ENCODE measurements at places on chromosomes 7 and 10. TPM values are rescaled to one million over a fixed set of nuclear protein-coding genes. Genes with fewer than 3 reads are reported as not detected.

- DNase-seq, result no peak
Observed at GRCh38 chr10:101467286-101467770, 113.4 kb downstream of the BTRC start.

DNA sequence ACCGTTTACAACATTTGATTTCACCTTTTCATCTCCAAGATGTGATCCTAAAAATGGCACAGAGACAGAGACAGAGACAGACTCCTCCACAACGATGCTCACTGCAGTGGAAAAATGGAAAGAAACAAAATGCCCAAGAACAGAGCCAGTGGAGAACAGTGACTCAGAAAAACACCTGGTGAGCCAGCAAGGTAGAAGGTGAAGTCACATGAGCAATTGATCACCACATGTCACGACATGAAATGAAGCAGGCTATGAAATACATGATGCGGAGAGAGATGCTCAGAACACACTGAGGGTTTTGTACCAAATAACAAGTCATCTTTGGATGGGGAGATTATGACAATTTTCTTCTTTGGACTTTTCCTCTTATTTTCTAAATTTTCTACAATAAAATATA is 3.5 kb downstream of the MSMB start:
- DNase-seq, result no peak

The ECHDC3 gene
- 139 TPM for total RNA-seq

- no peak for DNase-seq
Observed at GRCh38 chr10:102804382-102805055, 32.7 kb downstream of the CYP17A1 start.

GRCh38 chr10:103939522-103939921 is 21.5 kb upstream of the STN1 start:
- DNase-seq, result no peak

The COL26A1 gene
- not detected for total RNA-seq

DNA sequence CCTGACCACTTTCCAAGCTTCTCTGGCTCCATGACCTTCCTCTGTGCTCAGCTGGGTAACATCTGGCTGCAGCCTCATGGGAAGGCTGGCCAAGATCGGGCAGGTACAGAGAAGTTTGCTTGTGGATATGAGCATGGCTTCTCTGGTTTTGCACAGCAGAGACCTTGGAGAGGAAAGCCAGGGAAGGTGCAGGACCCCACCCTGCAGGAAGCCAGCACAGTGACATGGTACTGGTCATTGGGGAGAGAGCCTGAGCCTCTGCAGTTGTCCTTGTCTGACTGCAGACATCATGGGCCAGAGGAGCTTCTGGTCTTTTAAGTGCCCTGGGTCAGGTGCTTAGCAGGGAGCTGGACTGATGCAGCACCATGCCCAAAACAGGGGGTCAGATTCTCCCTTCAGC is 70.6 kb upstream of the LEP start:
- no peak for DNase-seq

The PSD gene
- 4.5 TPM for total RNA-seq

DNA sequence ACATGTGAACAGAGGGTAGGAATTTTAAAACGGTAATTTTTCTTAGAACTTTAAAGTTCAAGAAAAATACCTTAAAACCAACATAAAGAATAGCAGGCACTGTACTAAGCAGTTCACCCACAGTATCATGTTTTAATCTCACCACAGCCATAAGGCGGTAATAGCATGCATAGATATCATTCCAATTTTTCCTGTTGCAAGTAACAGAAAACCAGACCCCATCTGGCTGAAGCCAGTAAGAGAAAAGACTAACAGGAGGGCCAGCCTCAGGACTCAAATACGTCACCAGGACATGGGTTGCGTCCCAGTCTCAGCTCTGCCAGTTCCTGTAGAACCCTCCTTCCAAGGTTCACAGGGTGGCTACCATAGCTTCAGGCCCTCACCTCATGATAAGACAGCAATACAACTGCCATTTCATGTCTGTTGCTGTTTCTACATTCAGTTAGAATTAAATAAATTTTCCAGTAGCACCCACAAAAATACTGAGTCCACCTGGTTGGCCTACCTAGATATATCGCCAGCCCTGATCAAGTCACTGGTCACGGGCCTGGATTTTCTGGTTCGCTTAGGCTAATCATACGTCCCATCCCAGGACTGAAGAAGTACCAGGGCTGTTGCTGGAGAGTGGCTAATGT is 2.0 kb upstream of the RNF32 start:
- DNase-seq, result no peak

DNA sequence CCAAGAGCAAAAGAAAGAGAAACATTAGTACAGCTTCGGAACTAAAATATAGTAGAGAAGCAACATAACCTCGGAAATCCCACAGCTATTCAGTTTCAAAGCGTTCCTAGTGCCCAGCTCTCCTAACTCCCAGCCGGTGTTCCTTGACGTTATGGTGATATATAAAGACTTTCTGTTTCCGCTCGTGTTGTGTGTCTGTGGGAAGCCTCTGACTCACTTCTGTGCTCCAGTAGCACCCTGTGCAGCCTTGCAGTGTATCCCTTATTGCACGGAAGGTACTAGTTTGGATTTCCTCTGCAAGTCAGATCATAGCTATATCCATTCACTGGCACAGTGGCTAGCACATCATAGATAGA is 535 bp downstream of the ASAH2B start:
- DNase-seq, result no peak

GRCh38 chr10:78981257-78981969 is 87.4 kb upstream of the ZMIZ1 start:
- DNase-seq, result no peak

DNA sequence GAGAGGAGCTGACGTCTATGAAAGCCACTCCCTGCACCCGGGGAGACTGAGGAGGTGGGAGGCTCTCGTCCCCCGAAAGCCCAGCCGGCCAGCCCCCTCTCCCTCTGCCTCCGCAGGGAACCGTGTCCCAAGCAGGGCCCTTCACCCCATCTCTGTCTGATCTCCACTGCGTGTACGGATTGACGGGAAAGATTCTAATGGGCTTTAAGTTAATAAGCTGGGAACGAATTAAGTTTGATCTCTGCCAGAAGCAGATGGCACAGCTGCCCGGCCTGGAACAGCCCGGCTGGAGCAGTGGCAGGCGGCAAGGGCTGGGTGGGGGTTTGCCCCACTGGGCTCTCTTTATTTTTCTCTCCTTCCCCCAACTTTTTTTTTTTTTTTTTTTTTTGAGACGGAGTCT is 6.1 kb upstream of the SLC29A4 start:
- DNase-seq, result no peak

DNA sequence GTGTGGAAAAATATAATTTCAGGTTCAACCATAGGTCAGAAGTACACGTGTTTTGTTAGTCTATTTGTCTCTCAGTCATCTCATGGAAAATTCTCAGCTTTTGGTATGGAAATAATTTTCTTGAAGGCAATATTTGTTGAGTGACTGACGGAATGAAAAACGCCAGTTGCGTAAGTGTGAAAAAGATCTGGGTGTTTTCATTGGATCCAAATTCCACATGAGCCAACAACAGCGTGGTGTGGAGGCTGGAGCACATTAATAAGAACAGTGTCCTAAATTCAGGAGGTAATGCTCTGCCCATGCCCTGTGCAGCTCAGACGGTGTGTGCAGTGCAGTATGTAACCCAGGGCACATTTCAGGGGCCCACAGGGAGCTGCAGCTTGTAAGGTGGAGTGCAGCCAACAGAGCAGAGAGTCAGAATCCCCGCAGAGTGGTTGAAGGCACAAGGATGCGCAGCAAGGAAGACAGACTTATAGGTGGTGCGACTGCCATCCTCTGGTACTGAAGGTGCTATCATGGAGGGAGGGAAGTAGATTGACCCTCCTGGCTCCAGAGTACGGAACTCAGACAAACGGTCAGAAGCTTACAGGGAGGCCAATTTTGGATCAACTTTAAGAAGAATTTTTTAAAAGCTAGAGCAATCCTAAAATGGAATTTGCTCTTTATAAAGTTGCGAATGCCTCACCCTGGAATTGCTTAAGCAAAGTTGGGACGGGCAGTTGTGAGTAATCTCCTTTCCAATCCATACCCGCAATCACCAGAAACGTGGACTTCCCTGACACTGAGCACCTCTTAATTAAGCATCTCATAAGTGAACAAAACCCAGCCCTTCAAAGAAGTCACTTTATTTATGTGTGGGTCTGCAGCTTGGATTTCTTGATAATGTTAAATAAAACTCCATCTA is 38.0 kb downstream of the EGFR start:
- DNase-seq, result no peak

DNA sequence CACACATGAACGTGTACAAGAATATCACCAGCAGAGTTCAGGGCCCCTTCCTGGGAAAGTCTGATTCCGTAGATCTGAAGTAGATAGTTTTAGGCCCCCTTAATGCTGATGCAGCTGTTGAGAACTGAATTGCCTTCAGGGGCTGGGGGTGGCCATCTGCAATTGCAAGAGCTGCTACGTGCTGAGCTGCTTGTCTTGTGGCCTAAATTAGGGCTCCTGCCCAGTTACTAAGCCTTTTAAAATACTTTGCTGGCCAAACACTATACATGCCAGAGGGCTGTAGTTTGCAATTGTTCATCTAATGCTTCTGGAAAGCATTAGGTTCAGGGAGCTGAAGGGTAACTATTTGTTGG is 71.7 kb downstream of the TMEM178B start:
- DNase-seq, result no peak

- DNase-seq, result no peak
Observed at GRCh38 chr7:149877890-149878522, 4.2 kb downstream of the ATP6V0E2 start.

- DNase-seq, result no peak
Observed at GRCh38 chr7:17401791-17402627, 103.6 kb downstream of the AHR start.

GRCh38 chr10:35639021-35639727 is 2.9 kb downstream of the FZD8 start:
- no peak for DNase-seq

DNA sequence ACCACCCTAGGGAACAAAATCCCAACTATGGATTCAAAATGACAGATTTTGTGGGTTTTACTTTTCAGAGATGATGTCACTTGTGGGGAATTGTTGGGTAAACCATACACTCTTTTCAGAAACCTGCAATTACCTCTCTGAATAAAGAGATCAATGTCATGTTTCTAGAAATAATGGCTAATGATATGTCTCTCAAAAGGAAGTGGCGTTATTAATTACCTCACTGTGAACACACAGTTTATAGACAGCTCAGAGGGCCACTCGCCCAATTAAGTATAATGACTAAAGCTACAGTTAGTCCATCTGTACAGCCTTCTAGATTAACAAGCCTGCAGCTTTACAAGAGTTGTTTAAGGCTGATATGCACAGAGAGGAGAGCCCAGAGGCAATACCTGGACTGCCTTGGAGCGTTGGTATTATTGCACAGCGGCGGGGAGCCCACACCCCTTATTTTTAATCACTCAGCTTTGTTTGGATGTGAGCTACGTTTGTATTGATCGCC is 79.5 kb downstream of the RAB11FIP2 start:
- no peak for DNase-seq

GRCh38 chr10:110425684-110426293 is 71.9 kb upstream of the DUSP5 start:
- no peak for DNase-seq

- DNase-seq, result no peak
Observed at GRCh38 chr10:112677689-112678088, 230.7 kb downstream of the VTI1A start.

- peak; percentile 87 for DNase-seq
Observed at GRCh38 chr7:30556840-30557239, 37.8 kb upstream of the GARS1 start.

DNA sequence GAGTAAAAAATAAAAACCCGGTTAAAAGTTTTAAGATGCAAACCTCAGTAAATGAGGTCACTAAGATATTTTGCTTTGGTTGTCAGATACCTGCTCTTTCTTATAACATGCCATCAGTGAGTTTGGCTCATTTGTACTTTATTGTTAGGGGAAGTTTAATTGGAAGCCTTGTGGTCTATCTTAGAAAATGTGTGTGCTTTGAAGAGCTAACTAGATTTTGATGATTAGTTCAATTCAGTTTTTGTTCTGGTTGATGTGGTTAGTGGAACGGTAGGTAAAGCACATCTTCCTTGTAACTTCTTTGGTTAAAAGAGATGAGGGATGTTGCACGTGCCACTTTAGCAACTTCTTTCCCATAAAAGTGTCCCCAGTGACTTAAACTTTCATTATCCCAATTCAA is 353.4 kb upstream of the GALNT17 start:
- DNase-seq, result no peak

The SRRM3 gene
- 8.8 TPM for total RNA-seq

- peak; percentile 59 for DNase-seq
Observed at GRCh38 chr10:772227-772637, 82.8 kb upstream of the DIP2C start.

The APBB1IP gene
- total RNA-seq, result 2.5 TPM

GRCh38 chr10:31926765-31927564 is 1.7 kb downstream of the ARHGAP12 start:
- DNase-seq, result no peak

All from lower leg skin (tissue), 4 donors.